ENCODE measurements at places on chromosomes 3 and 15. TPM values are rescaled to one million over a fixed set of nuclear protein-coding genes. Genes with fewer than 3 reads are reported as not detected.

ANKRD34C gene
- total RNA-seq, result not detected

TNNC1 gene
- not detected for total RNA-seq

ARPIN gene
- total RNA-seq, result 10.3 TPM

TTLL13 gene
- total RNA-seq, result 0.38 TPM

TMEM158 gene
- total RNA-seq, result 1.9 TPM
